ENCODE measurements at places on chromosomes 5 and 9. TPM values are rescaled to one million over a fixed set of nuclear protein-coding genes. Genes with fewer than 3 reads are reported as not detected.

The HOMER1 gene
- 26.2 TPM for total RNA-seq

DNA sequence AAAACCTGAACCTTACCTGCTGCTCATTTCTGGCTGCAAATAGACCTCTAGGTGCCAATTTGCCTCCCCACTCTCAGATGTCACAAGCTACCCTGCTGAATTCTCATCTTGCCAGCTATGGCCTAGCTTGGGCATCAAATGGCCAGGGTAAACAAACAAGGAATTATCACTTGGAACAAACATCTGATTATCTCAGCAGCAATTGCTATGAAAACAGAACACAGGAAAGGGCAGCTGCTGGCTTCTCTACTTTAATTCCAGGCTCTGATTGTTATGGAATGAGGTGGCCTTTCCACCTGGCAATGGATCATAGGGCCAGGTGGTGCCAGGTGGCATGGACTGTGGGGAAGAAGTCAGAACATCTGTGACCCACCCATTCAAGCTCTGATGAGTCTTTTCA, 505.1 kb downstream of the TLR4 start:
- no peak for DNase-seq

- DNase-seq: peak; percentile 65
These were observed 424.7 kb downstream of the RAB3C start for GRCh38 chr5:59007460-59008063.

- DNase-seq: no peak
These were observed 1867.3 kb downstream of the EFNA5 start for GRCh38 chr5:105803431-105803830.

- no peak for DNase-seq
These were observed 129.6 kb upstream of the ZNF618 start for GRCh38 chr9:113746486-113746885.
